CD14-positive monocyte (primary cell): ENCODE measurements at places on chromosomes 1 and 21. TPM values are rescaled to one million over a fixed set of nuclear protein-coding genes. Genes with fewer than 3 reads are reported as not detected.

Gene THEM5
- polyA plus RNA-seq = not detected in 2 replicates

GRCh38 chr1:174289644-174290310 lies 130.5 kb downstream of the RABGAP1L start:
- no peak for DNase-seq
- no peaks in the 10 kb centered on the region for H3K27me3 ChIP-seq
- no peaks in the 10 kb centered on the region for H3K4me1 ChIP-seq
- no peak overlapping the region for H3K27ac ChIP-seq
- H3K36me3 ChIP-seq = peaks cover 3% of the 10 kb centered on the region

Gene RNU1-2
- not detected for polyA plus RNA-seq

Gene COL8A2
- 3.0 and 3.8 TPM in 2 replicates for polyA plus RNA-seq

Gene LRRC39
- not detected for polyA plus RNA-seq

- DNase-seq = no peak
- no peak overlapping the region for H3K4me3 ChIP-seq
- H3K36me3 ChIP-seq = no peaks in the 10 kb centered on the region
These were observed 265.9 kb downstream of the SEC16B start for GRCh38 chr1:177703888-177704446.

DNA sequence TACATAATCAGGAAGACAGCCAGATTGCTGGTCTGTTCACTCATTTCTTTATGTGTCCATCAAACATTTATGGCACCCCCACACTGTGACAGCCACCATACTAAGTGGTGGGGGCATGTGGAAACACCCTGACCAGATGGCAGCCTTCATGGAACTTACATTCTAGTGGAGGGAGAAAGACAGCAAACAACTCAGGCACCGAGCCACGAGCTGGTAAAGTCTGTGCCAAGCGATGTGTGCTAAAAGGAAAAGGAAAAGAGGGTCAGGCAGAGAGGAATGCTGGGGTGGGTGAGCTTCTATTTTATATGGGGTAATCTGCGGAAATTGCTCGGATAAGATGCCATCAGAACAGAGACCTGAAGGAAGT lies 33.2 kb upstream of the CD2 start:
- H3K4me1 ChIP-seq = no peaks in the 10 kb centered on the region
- H3K36me3 ChIP-seq = no peaks in the 10 kb centered on the region
- no peaks in the 10 kb centered on the region for H3K27me3 ChIP-seq
- no peak overlapping the region for H3K27ac ChIP-seq
- DNase-seq = no peak

DNA sequence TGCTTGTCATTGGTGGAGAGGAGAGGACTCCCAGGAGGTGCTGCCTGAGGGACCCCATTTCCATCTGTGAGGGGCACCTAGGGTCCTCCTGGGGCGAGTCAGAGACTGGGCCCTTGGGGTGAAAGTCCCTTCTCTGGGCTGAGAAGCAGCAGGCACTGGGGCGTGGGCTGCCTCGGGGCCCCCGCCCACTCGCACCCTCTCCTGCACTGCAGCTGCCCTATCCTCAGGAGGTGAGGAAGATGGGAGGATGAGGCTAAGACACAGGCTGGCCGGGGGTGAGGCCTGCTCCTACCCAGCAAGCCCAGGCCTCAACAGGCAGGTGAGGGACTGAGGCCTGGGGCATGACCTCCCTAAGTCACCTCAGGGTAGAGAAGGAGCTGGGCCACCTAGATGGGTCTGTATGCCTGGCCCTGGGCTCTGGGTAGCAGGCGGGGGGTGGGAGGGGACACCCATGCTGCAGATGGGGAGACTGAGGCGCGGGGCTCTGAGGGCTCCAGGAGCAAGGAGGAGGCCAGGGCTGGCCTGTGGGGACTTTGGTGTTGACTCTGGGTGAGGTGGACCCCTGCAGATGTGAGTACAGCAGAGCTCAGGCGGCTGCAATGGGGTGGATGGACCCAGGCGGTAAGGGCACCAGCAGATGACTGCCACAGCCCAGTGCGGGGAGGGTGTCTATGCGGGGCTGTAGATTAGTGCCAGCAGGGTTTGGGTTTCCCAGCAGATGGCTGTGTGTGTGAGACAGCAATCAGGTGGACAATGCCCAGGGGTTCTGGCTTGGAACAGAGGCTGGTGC lies 10.4 kb upstream of the ZNF669 start:
- DNase-seq = no peak
- peaks cover 23% of the 10 kb centered on the region for H3K27me3 ChIP-seq
- no peaks in the 10 kb centered on the region for H3K36me3 ChIP-seq
- no peak overlapping the region for H3K4me3 ChIP-seq

DNA sequence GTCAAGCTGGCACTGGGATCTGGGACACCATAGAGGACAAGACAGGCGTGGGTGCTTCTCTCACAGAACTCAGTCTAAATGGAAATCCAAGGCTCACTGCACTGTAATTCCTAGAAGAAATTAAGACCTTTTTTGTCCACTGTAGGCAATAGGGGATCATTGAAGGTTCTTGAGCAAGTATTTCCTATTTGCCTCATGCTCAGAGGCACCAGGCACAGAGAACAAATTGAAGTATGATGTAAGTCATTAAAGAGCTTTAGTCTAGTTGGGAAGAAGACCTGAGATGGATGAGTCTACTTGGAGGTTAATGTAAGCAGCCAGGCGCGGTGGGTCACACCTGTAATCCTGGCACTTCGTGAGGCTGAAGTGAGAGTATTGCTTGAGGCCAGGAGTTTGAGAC lies 34.6 kb downstream of the EIF2D start:
- H3K27me3 ChIP-seq = no peaks in the 10 kb centered on the region
- no peak overlapping the region for H3K4me3 ChIP-seq
- H3K36me3 ChIP-seq = no peaks in the 10 kb centered on the region
- peaks cover 100% of the 10 kb centered on the region for H3K4me1 ChIP-seq

Gene RXFP4
- not detected for polyA plus RNA-seq

Gene OVAAL
- polyA plus RNA-seq = not detected

Gene PLXNA2
- 1.5 and 2.1 TPM in 2 replicates for polyA plus RNA-seq

Gene ESRRG
- not detected in 2 replicates for polyA plus RNA-seq

DNA sequence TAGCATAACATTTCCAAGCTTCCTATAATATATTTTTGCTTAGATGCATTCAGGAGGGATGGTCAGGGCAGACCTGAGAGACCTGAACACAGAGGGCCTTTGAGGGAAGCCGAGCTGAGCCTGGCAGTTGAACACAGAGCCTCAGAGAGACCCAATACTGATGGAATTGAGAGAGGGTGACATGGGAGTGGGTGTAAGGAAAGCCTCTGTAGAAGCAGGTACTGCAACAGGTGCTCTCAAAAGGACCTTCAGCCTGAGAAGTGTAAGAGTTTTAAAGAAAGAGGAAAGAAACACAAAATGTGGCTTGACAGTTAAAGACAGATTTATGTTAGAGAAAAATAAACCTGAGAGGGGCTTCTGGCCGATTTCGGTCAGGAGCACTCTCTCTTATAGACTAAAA lies 73.9 kb upstream of the PGBD5 start:
- H3K4me1 ChIP-seq = no peaks in the 10 kb centered on the region
- no peak for DNase-seq

Gene DNAH14
- polyA plus RNA-seq = not detected in 2 replicates
